ENCODE measurements at places on chromosomes 16 and 17.

- no peak for DNase-seq
Observed at GRCh38 chr16:9128346-9129342, 37.2 kb downstream of the HAPSTR1 start.

GRCh38 chr17:49911719-49912118, 57.3 kb upstream of the DLX4 start:
- no peak for DNase-seq

DNA sequence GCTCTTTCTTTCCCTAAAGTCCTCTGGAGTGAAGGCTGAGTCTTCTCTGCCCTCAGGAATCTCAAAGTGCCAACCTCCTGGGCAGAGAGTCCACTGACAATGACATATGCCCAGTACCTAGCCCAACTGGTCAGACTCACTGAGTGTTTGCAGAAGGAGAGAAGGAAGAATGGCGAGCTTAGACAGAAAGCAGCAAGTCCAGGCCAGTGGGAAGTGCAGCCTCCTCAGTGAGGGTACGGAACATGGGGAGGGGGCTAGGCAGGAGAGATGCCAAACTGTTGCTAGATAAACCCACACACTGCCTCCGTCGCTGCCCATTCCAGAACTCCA, 678 bp downstream of the EXOC7 start:
- no peak for DNase-seq

- DNase-seq = no peak
Observed at GRCh38 chr16:55574811-55575210, 8.3 kb downstream of the CAPNS2 start.

DNA sequence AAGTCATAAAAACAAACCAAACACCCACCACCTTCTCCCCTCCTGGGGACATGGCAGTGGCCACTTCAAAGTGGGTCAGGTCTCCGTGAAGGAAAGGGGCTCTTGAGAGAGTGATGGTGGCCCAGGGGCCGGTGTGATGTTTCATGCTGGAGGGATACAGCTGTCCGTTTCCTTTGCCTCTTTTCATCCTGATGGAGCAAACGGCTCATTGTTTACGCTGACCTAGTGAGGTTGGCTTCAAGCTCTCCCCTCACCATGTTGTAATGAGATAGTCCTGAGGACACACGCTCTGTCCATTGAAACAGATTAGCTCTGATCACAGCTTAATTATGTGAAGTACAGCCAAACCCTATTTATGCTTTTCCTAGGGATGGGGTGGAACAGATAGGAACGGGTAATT, 34.2 kb downstream of the CDH13 start:
- DNase-seq = no peak

DNA sequence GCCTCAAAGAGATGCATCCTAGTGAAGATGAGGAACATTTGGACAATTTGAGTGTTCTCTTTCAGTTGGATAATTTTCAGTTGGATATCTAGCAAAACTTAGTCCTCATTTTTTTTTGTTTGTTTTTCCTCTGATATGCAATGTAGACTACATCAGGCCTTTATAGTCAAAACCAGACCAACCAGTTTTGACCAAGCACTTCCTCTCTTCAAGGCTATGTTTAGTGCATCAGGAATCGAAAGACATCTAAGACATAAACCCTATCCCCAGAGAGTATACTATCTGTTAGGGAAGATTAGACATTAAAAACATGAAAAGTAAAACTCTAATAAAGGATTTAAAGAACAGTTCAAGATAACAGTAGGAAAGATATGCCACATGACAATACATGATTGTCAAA, 256.1 kb downstream of the IRX3 start:
- DNase-seq = no peak

- no peak for DNase-seq
Observed at GRCh38 chr17:28720247-28720996, 637 bp downstream of the RPL23A start.

DNA sequence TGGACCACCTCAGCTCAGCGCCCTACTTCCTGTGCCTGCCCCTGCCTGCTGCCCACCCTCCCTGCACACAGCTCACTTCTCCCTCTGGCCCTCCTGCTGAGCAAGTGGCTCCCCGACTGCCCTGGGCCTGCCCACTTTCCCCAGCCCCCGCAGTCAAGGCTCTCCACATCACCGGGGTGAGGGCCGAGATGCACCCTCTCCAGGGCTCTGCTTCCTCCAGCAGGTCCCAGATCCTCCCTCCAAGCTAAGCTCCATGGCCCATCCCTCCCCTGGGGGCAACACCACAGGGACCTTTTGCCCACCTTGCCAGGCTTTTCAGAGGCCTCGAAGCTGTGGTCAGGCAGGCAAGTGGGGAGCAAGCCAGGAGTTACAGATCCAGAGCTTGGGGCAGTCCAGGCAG, 820.2 kb downstream of the KCNJ18 start:
- no peak for DNase-seq

GRCh38 chr17:79691931-79692330, 38.8 kb upstream of the ENPP7 start:
- DNase-seq = peak; percentile 81

GRCh38 chr17:21078016-21078780, 35.4 kb upstream of the USP22 start:
- no peak for DNase-seq

- DNase-seq = no peak
Observed at GRCh38 chr17:34511265-34511664, 68.1 kb upstream of the TMEM132E start.

GRCh38 chr16:15674571-15674970, 24.5 kb downstream of the NDE1 start:
- DNase-seq = no peak

GRCh38 chr16:69889295-69889964, 61.7 kb upstream of the CLEC18A start:
- no peak for DNase-seq

GRCh38 chr16:1106659-1107058, 10.6 kb upstream of the C1QTNF8 start:
- no peak for DNase-seq

- no peak for DNase-seq
Observed at GRCh38 chr16:56966093-56966475, 4.3 kb downstream of the CETP start.

GRCh38 chr17:33779234-33779591, 475.9 kb upstream of the CCL2 start:
- no peak for DNase-seq

DNA sequence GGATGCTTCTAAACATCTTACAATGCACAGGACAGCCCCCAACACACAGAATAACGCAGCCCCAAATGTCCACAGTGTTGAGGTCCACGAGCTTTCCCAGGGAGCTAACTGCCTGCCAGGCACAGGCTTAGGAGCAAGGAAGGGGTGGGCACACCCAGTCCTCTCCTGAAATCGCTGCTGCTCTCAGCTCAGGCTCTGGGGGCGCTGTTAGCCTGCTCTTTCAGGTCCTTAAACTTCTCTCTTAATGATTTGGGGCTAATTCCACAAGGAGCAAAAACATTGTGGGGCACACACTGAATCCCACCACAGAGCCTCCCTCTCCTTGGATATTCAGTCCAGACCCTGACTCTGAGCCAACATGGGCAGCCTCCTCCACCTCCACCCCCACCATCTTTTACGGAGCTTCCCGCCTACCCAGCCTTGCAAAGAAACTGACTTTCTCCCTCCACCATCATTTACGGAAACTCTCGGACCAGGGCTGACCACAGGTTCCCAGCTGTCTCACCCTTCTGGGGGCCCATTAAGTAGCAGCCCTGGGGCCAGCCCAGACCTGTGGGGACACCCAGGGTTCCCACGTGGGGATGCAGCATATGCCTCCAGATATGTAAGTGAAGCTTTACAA, 1.1 kb downstream of the CD300H start:
- no peak for DNase-seq

- no peak for DNase-seq
Observed at GRCh38 chr17:44037471-44037870, 22.7 kb upstream of the TMEM101 start.

DNA sequence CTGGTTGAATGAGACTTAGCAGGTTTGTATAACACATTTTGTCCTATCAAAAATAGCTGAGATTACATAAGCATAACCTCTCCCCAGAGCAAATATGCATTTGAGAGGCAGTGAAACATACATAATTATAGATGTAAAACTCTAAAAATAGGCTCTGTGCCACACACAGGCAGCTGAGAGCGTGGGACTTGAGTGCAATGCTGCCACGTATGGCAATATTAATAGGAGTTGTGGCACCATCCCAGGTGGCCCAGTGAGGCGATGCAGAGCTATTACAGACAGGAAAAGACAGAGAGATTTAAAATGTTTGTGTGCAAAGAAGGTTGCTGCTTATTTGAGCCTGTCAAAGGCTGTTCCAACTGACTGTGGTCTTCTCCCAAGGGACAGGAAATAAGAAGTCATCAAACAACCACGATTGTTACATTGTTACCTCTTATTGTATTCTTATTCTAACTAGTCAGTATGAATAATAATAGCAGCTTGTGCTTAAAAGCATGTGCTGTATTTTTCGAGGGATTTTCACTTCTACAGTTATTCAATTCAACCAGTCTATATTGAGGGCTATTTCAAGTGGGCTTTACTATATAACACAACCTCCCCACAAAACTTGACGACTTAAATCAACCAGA, 116.5 kb downstream of the SALL1 start:
- no peak for DNase-seq

DNA sequence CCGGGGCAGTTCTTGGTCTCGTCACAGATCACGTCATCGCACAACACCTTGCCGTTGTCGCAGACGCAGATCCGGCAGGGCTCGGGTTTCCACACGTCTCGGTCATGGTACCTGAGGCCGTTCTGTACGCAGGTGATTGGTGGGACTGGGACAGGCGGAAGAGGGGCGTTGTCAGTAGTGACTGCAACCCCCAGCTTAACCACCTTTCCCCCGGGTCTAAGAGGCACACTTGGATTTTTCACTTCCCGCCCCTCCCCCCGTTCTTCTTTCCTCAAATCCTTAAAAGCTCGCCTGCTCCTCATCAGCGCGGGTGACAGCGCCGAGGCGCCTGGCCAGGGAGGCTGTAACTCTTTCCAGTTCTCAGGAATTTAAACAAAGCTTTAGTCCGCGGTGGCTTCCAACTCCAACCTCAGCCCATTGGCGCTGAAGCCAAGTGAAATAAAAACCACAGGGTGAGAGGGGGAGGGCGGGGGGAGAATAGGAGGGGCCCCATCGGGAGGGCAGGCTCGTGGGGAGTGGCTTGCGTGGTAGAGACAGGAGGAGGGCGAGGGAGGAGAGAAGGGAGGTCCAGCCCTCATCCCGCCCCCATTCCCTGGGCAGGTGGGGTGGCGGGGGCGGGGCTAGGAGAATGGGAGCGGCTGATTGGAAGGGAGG, 1.5 kb downstream of the COL1A1 start:
- peak; percentile 92 for DNase-seq

GRCh38 chr17:70102531-70102930, 27.5 kb downstream of the KCNJ16 start:
- DNase-seq = no peak

- DNase-seq = no peak
Observed at GRCh38 chr17:81138500-81138899, 26.8 kb upstream of the PVALEF start.

DNA sequence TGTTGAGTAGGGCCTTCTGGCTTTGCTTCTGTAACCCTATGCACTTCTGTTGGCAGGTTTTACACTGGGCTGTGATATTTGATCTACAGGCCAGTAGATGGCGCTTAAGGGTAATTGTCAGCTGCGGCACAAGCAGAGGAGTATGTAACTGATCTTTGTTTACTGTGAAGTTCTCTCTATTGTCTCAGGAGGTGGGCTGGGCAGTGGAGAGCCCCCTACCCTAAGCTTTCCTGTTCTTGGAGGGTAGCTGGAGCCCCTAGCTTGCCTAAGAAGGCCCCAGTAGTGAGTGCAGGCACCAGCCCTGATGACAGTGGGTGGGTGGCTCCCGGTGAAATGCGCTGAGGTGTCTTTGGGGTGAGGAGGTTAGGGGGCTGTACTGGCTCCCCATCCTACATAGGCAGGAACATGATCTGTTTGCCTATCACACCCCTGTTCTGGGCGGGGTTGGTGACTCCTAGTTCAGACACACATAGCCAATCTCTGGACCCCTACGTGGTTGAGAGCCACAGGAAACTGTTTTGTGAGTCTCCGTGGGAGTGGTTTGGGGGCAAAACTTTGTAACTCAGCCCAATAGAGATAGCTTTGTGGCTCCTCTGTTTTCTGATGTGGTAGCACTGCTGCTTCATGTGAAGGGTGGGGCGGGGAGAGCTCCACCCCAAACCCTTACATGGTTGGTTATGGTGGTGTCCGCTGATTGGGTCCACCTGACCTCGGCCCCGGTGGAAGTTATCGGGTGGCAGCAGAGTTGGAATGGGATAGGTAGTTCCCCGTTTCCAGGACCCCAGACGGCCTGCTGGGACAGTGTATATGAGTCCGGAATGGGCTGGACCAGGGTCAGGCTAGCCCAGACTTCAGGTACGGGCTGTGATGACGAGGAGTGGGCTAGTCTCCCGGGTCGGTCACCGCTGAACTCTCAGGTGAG, 60.4 kb downstream of the SLFN11 start:
- peak; percentile 68 for DNase-seq

DNA sequence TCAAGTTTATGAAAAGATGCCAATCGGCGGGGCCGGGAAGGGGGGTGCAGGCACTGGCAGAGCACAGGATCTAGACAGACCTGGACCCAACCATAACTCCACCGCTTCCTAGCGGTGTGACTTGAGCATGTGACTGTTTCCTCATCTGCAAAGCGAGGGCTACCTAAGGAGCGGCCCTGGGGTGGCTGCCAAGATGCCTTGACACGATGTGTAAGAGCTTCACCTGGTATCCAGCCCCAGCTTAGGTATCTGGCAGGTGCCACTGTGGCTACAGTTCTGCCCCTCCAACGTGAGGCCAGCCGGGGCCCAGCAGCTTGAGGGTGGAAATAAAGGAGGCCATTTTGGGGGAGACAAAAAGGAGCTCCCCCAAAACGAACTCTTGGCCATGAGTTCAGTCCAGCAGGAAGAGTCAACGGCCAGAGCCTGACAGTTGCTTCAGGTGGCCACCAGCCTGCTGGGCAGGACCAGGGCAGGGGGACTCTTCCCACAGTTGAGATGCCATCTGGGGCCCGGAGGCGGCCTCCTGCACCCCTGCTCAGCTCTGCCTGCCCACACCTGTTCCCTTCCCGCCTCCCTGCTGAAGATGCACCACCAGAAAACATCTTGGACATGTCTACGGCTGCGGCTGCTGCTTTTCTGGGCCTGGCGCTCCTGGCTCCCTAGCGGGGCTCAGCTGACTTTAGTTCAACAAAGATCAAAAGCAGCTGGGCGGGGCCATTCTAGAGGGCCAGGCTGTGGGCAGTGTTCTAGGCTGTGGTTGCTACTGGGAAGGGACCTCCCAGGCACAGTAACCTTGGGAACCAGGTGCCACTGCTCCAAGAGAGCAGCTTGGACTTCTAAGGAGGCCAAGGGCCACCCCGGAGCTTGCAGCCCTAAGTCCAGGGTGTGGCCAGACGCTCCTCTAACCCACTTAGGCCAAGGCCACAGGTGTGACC, 3.4 kb upstream of the MTSS2 start:
- DNase-seq = peak; percentile 92

DNA sequence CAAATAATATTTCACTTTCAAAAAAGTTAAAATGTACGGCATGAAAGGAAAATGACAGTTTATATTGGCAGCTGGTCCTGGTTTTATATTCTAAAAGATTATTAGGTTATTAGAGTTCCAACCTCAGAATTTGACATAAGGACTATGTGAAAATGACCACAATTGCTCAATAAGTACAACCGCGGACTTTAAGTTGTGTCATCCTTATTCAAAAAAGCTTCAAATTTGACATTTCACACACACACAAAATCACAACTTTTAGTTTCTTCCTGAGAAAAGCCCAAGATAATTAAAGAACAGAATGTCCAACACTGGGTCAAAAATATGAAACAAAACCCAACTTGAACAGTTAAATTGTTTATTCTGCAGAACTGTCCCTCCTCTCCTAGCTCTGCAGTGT, 133.2 kb upstream of the AXIN2 start:
- no peak for DNase-seq
